ENCODE measurements at places on chromosomes 7 and 10.

- no peak for DNase-seq
Observed at GRCh38 chr7:70334871-70335270, 736.6 kb downstream of the AUTS2 start.

- DNase-seq, result no peak
Observed at GRCh38 chr10:6128087-6128486, 39.3 kb downstream of the RBM17 start.

- DNase-seq, result no peak
Observed at GRCh38 chr7:47356261-47356660, 225.7 kb downstream of the TNS3 start.

- no peak for DNase-seq
Observed at GRCh38 chr7:123314886-123315285, 115.1 kb upstream of the SLC13A1 start.

- no peak for DNase-seq
Observed at GRCh38 chr7:29620556-29620930, 56.9 kb downstream of the PRR15 start.

Measured in hippocampal formation (tissue), 2 donors.